ENCODE measurements at places on chromosomes 4 and X.

- no peak for DNase-seq
Observed at GRCh38 chr4:175427751-175428150, 384.3 kb downstream of the GPM6A start.

DNA sequence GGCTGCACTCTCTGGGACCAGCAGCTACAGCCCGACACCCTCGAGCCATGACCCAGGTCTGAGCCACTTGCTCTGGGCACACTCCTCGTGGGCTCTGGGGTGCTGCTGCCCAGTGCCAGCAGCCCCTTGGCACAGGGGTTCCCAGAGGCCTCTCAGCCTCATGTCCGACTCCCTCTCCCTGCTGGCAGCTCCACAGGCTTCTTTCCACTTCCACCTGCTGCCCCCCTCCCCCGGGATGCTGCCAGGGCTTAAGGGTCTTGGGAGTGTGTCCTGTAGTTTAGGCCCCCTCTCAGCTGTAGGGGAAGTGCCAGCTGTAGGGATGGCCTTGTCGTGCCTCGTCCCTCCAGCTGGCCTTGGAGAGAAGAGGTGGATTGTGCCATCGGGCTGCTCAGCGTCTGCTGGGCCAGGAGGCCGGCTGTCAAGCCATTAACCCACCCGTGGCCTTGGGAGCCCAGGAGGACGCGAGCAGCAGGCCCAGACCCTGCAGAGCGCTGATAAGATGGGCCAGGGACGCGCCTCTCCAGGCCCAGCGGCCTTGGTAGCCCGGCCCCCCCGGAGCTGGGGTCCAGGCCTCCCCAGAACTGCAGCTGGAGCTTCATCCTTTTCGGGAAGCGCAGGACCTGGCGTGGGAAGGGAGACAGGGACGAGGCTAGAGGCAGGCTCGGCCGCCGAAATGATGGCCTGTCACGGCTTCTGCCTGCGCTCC is 1.0 kb upstream of the USP27X start:
- no peak for DNase-seq

DNA sequence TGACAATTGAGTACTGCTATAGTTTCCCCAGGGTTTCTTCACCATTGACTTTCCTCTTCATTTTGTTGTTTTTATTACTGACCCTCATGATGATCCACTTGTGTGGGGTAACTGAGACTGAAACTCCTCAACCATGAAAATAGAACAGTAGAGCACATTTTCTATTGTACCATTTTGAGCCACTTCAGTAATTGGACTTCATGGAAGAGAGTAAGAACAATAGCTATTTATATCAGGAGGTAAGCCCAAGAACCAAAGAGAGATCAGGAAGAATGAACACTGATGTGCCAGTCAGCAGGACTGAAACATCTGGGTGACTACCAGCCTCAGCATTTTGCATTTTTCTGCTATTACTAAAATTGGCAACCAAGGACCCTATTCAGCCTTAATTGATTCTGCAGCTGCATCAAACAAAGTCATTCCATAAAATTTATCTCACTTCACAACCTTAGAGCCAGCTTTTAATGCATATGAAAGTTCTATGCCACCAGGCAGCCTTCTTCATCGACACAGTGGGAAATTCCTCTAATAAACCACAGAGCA is 151.4 kb downstream of the BANK1 start:
- DNase-seq = no peak

DNA sequence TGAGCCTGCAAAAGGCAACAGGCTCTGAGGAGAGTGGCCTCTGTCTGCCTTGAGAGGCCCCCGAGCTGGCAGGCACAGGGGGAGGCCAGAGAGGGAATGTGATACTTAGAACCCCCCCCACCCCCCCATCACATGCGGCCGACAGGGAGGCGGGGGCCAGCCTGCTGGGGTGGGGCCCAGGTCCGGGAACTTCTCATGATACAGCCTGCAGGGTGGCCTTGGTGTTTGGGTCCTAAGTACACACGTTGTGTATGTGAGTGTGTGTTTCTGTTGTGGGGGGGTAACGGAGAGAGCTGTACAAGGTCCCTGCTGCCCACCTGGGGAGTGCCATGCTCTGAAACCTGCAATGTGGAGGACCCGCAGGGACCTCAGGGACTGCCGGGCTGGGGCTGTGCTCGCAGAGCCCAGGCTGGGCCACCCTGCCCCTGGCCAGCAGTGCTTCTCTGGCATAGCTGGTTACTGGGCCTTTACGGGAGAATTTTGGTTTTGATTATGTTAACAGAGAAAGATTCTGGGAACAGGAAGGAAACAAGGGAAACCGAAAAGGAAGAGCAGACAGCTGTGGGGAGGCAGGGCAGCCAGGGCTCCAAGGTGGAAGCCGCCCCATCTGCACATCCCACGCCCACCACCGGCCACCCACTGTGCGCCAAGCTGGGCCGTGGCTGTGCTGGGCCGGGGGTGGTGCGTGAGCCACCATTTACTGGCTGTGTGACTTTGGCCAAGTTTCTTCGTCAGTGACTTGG is 19.9 kb downstream of the SH3BP2 start:
- DNase-seq = no peak

DNA sequence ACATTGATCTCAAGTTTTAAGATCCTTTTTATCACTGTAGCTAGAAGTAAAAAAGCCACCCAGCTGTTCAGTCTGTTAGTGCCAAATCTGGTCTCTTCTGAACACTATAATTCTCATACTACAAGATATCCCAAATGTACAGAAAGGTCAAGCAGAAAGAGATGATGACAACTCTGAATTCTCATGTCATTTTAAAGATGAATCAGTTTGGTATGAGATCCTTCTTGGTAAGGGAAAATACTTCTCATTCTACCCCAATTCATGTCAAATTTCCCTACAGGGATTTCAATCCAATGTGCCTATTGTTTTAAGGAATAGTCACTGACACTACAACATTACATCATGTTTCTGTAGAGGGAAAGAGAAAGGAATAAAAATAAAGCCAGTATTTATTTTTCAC is 184.5 kb downstream of the CPEB2 start:
- no peak for DNase-seq

Measured in activated CD4-positive, alpha-beta T cell treated with anti-CD3 and anti-CD28 coated beads for 48 hours (primary cell).